Activated gamma-delta T cell treated with anti-CD3 and anti-CD28 coated beads, Interleukin-2, amount 50 U/mL, for 16 hours (primary cell): ENCODE measurements at places on chromosomes 5 and 9.

DNA sequence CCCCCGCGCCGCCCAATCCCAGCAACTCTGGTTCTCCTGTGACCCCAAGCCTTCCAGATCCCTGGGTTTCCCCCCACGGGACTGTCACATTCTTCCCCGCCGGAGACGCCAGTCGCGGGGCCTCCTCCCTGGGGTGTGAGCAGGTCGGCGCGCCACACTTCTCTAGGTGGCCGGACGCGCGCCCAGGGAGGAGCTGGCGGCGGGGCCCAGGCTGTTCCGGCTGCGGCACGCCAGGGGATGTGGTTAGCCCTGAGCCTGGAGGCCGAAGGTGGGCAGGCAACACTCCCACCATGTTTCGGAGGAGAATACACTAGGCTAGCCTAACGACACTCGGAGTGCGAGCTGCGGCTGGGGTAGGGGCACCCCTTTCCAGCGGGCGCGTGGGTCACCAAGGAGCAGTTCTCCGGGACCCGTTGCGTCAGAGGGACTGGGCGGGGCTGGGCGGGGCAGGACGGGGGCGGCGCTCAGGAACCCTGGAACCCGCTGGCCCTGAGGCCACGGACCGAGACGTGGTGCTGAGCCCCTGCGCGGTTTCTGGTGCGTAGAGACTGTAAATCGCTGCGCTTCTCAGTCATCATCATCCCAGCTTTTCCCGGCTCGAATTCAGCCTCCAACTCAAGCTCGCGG, at the start of gene SLC27A6:
Gene SLC27A6 (plus strand): TSS at position 478 of the 627 bp plus-strand sequence. CDS start 650 bp downstream, outside the sequence.
- no peak for DNase-seq

GRCh38 chr5:143403334-143403592, 223 bp downstream of the NR3C1 start:
- DNase-seq, result no peak

DNA sequence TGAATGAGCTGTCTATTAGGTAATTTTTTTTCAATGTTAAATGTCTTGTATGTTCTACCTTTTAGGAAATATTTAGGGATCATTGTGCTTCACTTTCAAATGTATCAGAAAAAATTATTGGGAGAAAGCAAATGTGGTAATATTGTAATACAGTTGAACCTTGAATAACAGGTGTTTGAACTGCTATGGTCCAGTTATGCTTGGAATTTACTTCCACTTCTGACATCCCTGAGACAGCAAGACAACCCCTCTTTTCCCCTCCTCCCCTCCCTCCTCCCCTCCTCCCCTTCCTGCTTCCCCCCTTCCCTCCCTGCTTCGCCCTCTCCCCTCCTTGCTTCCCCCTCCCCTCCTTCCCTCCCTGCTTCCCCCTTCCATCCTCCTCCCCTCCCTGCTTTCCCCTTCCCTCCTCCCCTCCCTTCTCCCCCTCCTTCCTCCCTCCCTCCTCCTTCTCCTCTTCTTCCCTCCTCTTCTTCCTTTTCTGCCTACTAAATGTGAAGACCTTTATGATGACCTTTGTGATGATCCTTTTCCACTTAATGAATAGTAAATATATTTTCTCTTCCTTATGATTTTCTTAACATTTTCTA, 146.6 kb downstream of the FGF1 start:
- no peak for DNase-seq

DNA sequence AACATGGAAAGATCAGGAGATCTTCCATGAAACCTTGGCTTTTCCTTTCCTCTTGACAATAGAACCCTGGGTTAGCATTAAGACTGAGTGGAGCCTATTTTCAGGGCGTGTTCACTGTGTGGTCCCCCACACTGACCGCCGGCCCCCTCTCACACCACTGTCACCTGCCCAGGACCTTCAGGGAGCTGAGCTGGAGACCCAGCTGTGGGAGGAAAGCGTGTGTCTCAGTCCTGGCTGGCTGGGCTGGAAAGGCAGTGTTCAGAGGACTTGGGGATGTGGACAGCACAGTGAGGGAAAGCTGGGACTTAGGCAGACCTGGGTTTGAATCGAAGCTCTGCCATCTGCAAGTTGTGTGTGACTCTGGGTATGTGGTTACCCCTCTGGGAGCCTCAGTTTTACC, 268.1 kb downstream of the NSG2 start:
- no peak for DNase-seq
